Stimulated activated CD4-positive, alpha-beta T cell treated with anti-CD3 and anti-CD28 coated beads, Interleukin-2, amount 100 ng/mL, for 48 hours (primary cell): ENCODE measurements at places on chromosomes 12 and 14.

DNA sequence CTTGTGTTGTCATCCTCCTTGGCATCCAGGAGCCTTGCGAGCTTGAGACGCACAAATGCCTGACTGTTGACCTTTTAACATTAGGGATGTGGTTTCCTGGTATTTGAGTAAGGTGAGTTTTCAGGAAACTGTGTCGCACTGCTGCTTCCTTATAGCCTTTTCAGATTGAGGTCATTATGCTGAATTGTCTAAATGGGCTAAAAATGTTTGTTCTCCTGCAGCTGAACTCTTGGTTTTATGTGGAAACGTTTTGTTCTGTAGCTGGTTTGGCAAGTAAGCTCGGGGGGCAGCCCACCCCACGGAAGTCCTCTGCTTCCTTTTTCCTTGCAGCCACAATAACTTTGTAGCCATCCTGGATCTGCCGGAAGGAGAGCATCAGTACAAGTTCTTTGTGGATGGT is 5.7 kb downstream of the PRKAB1 start:
- DNase-seq = no peak

DNA sequence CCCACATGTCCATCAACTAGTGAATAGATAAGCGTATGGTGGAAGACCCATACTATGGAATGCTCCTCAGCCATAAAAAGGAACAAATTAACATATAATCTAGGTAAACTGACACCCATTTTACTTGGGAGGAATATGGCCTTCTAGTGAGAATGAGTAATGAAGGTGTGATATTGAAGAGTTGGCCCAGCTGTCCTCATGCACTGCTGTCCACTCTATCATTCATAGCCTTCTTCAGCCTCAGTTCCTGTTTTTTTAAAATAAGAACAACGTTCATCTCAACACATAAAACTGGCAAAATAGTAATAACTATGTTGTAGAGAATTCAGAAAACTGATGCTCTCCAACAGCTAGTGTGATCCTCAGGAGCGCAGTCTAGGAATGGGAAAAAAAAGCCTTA is 26.5 kb upstream of the OXA1L start:
- no peak for DNase-seq

GRCh38 chr12:110658242-110658641 is 30.7 kb downstream of the HVCN1 start:
- DNase-seq = no peak

DNA sequence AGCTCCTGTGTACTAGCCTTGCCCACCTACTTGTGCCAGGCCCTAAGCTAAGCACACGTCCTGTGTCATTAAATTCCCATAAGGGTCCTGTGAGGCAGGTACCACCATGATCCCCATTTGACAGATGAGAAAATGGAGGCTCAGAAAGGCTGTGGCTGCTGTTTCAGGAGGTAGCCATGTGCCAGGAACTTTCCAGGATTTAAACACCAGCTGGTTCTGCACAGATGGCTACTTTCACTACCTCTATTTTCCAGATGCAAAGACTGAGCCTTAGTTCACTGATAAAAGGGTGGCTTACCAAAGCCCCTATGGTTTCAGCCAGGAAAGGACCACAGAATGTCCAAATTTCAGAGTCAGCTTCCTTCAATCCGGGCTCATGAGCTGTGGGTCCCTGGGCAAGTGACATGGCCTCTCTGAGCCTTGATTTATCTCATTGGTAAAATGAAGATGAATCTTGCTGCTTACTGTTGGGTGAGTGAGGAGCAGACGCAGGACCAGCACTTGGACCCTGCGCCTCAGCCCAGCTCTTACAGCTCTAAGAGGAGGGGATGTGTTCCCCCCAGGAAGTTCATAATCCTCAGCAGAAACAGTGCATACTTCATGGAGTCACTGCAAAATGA is 23.5 kb downstream of the CMKLR1 start:
- DNase-seq = no peak

- no peak for DNase-seq
Observed at GRCh38 chr12:68403296-68403695, 71.1 kb upstream of the MDM1 start.

DNA sequence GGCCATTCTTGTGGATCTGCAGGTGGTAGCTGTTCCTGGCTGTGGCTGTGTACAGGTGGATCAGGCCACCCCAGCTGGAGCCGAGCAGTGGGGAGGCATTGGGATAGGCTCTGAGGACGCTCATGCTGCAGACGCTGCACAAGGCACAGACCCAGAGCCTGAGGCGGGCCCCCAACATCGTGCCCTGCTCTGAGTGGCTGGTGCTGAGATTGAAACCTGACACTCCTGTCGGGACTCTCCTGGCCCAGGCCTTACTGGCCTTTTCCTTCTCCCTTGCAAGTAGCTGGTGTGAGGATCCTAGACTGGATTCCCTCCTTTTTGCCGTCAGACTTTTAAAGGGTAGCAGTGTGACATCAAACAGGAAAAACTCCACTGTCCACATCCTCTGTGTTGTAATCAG is at the start of gene FGF23:
FGF23 (minus strand) TSS at position 308 of the 400 bp plus-strand sequence; CDS start at position 178, 130 bp downstream.
- DNase-seq = no peak

DNA sequence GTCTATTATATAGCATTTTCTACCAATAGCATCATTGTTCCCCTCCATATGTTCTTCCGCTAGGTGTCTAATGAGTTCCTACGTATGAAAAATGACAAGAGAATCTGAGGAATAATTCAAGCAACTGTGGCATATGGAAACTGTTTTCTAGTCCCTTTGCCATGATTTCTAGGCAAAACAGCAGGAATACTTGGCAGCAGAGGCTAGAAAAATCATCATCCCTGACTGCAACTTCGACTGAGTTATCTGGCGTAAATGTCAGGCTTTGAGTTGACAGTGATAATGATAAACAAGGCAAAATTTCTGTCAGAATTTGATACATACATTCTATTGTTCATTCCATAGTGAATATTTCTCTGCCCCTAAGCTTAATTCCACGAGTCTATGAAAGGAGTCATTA is 572.8 kb upstream of the USP15 start:
- no peak for DNase-seq

GRCh38 chr14:96167224-96168148 is 37.2 kb upstream of the BDKRB2 start:
- DNase-seq = no peak

- no peak for DNase-seq
Observed at GRCh38 chr12:26131936-26132335, 7.1 kb upstream of the BHLHE41 start.

DNA sequence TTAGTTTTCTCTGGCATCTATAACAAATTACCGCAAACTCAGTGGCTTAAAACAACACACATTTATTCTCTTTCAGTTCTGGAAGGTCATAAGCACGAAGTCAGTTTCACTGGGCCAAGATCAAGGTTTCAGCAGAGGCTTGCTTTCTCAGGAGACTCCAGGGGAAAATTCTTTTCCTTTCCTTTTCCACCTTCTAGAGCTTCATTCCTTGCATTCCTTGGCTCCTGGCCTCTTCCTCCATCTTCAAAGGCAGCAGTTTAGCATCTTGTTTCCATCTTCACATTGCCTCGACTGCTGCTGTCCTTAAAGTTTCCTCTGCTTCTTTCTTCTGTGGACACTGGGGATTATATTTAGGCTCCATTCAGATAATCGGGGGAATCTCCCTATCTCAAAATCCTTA is 106.1 kb downstream of the PDE3A start:
- no peak for DNase-seq

GRCh38 chr12:82872088-82872487 is 185.4 kb downstream of the TMTC2 start:
- DNase-seq = no peak

- no peak for DNase-seq
Observed at GRCh38 chr12:23083267-23083666, 458.3 kb downstream of the ETNK1 start.

DNA sequence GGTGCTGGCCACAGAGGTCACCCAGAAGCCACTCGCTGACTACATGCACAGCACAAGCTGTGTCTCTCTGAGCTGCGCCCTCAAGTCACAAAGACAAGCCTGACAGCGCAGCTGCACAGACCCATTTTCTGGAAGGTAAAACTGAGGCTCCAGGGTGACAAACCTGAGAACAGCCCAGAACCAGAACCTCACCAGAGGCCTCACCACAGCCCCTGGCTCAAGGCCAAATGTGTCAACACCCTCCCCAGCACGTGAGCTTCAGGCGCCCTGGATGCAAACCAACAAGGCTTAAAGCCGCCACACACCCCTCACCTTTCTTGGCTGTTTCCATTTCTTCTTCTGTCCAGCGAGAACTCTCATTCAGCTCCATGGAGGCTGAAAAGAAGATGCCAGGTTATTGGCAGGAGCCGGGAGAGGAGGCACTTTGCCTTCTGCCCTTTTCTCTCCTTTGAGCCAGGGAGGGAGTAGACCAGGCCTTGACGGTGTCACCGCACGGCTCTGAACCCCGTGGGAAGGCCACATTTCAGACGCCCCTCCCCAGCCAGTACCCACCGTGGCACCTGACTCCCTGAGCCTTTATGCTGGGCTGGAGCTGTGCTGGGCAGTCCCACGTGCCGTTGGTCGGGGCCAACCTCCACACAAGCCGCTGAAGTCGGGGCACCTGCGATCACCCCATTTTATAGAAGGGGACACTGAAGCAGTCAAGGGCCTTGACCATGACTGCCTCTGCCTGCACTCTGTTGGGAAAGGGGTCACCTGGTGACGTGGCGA is 103.1 kb downstream of the RFLNA start:
- DNase-seq = no peak

DNA sequence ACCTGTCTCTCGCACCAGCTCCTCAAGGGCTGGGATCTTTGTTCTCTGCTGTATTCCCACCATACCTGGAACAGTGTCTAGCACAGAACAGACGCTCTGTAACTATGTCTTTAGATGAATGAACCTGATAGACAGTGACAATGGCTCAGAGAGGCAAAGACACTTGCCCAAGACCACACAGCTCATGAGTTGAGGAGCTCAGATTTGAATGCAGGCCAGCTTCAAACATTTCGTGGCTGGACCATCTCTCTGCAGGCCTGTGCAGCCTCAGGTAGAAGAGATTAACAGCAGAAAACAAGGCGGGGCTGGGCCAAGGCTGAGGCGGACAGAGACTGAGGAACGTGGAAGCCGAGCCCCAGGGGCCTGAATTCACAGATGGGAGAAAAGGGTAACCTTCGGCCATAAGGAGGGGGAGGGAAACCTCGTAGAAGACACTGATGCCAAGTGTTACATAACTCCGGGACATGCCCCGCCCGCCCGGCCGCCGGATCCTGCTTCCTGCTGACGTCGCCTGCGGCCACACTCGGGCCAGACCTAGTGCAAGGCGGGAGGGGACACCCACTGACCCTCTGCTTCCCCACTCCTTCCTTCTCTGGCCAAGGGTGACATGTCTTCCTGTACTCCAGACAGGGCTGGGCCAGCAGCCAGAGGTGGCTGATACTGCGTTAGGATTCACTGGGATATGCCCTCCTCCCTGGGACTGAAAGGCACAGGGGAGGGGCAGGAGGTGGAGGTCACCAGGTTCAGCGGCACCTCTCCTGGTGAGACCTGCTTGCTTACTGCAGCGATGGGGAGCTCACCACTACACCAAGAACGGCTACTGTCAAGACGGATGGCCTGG is 86.8 kb downstream of the RFLNA start:
- no peak for DNase-seq

- no peak for DNase-seq
Observed at GRCh38 chr14:77989441-77989991, 180.7 kb upstream of the NRXN3 start.

DNA sequence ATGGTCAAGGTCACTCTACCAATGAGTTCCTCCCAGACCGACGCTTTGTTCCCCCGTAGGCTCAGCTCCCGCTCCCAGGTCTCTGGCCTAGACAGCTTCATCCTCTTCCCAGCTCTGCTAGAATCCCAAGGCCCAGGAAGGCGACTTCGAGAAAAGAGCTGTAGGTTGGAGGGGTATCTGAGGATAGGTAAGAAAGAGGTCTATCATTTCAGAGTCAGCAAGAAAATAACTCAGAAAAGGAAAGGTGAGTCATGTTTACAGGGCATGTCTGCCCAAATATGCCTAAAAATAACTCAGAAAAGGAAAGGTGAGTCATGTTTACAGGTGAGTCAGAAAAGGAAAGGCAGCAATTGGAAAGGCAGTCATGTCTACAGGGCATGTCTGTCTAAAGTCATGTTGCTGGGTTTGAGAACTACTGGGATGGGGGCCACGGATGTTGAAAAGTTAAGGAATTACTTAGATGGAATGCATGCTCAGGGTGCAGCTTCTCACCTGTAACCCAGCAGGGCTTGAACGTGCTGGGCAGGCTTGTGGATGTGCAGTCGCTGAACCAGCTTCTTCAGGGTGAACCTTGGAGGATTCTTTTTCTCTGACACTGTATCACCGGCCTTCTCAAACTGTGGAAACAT is 12.2 kb downstream of the TEP1 start:
- DNase-seq = no peak

DNA sequence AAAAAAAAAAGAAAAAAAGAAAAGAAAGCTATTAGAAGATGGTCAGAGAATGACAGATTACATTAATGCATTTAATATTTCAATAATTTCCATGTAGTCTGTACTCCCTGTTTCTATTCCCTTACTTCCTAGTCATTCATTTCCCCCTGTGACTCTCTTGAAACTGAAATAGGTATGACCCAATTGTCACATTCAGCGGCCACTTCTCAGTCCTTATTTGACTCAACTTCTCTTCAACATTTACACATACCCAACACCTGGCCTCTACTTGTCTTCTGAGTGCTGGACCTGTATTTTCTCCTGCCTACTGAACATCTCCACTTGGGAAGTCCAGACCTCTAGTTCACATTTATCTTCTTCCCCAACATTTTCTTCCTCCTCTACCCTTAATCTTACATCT is 7.2 kb downstream of the EEA1 start:
- no peak for DNase-seq
